Epithelial cell of proximal tubule (primary cell): ENCODE measurements at places on chromosomes 6 and 20.

- DNase-seq = no peak
Observed at GRCh38 chr6:117008618-117009017, 131.6 kb downstream of the RFX6 start.

GRCh38 chr6:75748003-75748742, 866 bp upstream of the MYO6 start:
- no peak for DNase-seq

GRCh38 chr6:134636186-134636799, 313.6 kb downstream of the ALDH8A1 start:
- DNase-seq = no peak

GRCh38 chr6:107642095-107642860, 152.4 kb downstream of the SOBP start:
- DNase-seq = no peak

DNA sequence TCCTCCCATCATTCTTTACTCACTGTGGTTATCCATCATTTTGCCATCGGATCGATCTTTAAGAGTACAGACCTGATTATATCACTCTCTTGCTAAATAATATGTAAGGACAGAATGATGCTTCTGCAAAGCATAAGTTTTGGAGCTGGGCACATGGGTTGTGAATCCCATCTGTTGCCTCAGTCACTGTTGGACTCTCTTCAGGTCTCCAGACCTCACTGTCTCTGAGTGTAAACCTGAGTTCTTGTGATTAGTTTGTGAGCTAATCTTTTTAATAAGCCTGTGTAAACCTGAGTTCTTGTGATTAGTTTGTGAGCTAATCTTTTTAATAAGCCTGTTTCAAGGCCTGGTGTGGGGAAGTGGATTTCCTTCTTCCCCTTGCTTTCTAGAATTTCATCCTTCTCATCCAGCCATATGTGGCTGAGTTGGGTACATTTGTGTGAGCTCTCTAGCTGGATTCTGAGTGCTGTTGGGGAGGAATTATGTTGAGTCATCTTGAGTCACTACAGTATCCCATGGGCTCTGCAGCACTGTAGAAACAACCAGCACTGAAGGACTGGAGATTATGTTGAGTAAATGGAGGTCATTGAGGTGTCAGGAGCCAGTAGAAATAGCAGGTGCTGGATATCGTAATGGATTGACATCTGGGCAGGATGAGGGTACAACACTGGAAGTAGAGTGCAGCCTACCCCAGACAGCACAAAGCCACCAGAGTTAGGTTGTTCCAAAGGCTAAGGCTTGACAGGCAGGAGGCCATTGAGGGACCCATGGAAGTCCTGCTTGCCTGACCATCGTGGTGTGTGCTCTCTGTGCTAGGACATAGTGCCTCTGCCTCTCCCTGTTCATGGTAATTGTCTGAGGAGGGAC, 52.4 kb downstream of the SCAND1 start:
- peak; percentile 66 for DNase-seq
